Non-pigmented ciliary epithelial cell (primary cell): ENCODE measurements at places on chromosomes 7 and 10.

DNA sequence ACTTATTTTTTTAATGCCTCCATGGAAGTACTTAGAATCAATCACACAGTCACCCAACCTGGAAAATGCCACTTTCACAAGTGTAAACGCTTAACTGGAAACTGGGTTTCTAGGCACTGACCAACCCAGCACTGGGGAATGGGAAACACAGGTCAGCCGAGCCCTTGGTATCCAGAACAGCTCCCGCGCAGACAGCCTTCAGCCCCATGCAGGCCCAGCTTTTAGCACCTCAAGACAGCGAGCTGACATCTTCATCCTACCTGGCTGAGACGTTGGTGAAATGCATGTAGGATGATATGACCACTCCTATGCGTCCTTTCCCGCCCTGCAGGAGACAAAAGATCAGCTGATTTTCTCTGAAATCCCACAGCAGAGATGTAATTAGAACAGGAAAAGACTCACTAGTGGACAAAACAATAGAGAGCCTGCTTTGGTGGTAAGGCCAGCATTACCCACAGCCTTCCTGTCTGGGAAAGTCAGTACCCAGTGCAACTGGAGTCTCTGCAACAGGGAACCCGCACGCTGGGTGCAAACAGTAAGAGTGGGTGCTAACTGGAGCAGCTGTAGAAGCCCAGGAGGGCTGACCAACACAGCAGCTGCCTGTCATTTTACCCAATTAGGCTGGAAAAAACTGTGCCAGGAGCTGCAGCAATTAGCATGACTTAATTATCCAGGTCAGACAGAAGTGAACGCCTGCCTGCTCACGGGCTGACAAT lies 153.7 kb downstream of the TNS3 start:
- no peak for DNase-seq

DNA sequence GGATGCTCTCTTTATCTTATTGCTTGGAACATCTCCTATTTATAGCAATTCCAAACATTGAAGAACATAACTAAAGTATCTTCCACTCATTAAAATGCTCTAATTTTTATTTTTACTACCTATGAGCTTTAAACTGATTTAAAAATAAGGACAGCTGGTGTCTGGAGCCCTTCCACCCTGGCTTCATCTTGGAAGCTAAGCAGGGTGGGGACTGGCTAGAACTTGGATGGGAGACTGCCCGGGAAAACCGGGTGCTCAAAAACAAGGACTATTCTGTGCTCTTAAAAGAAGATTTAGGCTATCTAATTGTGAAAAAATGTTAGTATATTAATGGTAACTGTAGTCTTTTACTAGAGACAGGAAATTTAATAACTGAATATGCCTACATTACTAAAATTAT lies 69.2 kb downstream of the ARMC3 start:
- no peak for DNase-seq

GRCh38 chr10:89554433-89554832 lies 19.0 kb upstream of the SLC16A12 start:
- no peak for DNase-seq

- DNase-seq, result peak; percentile 74
These were observed 1.7 kb upstream of the CCDC201 start for GRCh38 chr7:45874408-45875131.

GRCh38 chr7:93861325-93861949 lies 29.1 kb downstream of the TFPI2 start:
- no peak for DNase-seq

GRCh38 chr7:134941185-134941900 lies 45.0 kb upstream of the AGBL3 start:
- peak; percentile 76 for DNase-seq

- DNase-seq, result no peak
These were observed 140.4 kb upstream of the NPY start for GRCh38 chr7:24143547-24143946.

- DNase-seq, result no peak
These were observed 41.5 kb upstream of the NKX6-2 start for GRCh38 chr10:132827423-132827789.

GRCh38 chr7:140054751-140055150 lies 8.0 kb downstream of the PARP12 start:
- no peak for DNase-seq

GRCh38 chr7:43872406-43873110 lies 3.2 kb upstream of the MRPS24 start:
- DNase-seq, result peak; percentile 53

DNA sequence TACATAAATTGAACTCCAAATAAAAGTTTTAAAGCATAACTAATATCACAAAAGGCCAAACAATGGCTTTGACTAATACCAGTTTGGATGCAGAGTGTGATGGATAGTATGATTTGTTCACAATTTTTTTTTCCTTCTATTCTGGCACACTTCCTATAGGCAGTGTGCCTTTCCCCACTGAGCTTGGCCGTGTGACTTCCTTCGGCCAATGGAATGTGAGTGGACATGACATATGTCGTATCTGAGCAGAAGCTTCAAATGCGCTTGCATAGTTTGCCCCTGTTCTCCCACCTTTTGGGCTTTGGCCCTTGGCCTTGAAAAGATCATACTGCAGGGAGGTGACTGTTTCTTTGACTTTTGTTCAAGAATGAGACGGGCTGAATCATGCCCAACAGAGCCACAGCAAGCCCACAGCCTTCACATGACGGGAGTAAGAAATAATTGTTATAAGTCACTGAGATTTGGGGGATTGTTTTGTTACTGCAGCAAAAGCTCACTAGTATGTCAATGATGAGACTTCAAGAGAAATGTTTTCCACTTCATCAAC lies 279.9 kb upstream of the NEBL start:
- DNase-seq, result no peak

GRCh38 chr7:149325248-149325647 lies 63.3 kb downstream of the ZNF783 start:
- DNase-seq, result no peak

GRCh38 chr10:122018951-122019413 lies 30.0 kb downstream of the TACC2 start:
- no peak for DNase-seq

GRCh38 chr7:19381321-19381720 lies 236.1 kb upstream of the FERD3L start:
- no peak for DNase-seq

DNA sequence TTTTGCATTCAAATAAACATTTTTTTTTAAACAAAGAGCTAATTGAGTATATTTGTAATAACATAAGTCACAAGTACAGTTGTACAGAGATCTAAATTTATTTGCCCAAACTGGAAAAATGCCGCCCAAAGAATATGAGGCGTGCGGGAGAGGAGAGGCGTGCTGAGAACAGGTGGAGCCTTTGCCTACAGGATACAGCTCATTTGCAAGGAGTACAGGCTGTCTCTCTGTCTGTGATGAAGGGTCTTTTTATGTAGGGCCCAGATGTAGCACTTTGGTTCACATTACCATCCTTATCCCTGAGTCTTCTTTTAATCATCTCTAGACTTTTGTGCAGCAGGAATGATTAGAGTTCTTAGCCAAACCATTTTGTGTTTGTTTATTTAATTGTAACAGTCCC lies 58.2 kb downstream of the POU6F2 start:
- DNase-seq, result no peak

- no peak for DNase-seq
These were observed 9.4 kb downstream of the BLNK start for GRCh38 chr10:96261930-96262329.

GRCh38 chr7:76282344-76283253 lies 19.9 kb upstream of the HSPB1 start:
- DNase-seq, result no peak

GRCh38 chr7:144830811-144831210 lies 5.0 kb downstream of the TPK1 start:
- DNase-seq, result no peak

GRCh38 chr10:84921701-84922100 lies 593.3 kb downstream of the CCSER2 start:
- DNase-seq, result no peak

- DNase-seq, result no peak
These were observed 14.4 kb upstream of the SRRM3 start for GRCh38 chr7:76187272-76187671.

DNA sequence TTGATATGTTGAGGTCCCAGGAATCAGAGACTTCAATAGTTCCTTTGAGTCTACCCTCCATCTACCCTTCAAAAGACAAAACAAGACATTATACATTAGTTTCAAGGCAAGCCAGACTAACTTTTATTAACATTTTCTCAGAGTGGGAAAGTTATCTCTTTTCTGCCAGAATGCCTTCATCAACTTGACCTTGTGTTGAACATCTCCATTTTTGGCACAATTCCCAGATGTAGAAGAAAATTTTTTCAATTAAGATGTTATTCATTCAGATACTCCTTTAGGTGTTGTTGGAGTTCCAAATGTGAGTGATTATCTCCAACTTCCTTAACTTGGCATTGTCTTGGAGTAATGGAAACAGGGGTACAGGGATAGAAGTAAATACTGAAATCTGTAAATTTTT lies 59.1 kb downstream of the NRF1 start:
- DNase-seq, result no peak

DNA sequence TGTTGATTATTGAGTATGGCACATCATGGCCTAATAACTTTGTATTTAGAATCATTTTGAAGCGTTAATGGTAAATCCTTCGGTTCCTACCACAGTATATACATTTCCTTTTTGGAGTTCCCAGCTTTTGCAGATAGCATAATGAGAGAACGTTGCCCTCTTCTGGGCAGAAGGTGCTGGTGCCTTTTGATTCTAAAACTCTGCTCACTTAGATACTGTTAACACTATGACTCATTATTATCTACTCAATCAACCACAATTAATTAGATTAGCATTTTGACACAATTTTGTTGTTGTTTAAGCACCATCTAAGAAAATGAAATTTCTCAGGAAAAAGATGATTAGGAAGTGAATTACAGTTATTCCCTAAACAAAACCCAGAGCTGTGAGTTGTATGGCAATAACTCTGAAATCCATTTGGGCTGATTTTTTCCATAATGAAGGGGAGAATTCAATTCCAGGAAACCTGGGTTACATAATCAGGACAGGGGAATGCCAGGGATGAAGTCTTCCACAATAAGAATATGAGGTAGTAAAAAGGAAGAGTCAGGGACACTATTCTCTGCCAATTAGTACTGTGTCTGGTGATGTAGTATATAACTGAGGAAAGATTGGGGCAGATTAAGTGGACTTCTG lies 11.5 kb upstream of the DLD start:
- no peak for DNase-seq

GRCh38 chr7:36710186-36710791 lies 14.0 kb downstream of the AOAH start:
- DNase-seq, result no peak

- no peak for DNase-seq
These were observed 454.1 kb downstream of the PARD3 start for GRCh38 chr10:34360984-34361383.

DNA sequence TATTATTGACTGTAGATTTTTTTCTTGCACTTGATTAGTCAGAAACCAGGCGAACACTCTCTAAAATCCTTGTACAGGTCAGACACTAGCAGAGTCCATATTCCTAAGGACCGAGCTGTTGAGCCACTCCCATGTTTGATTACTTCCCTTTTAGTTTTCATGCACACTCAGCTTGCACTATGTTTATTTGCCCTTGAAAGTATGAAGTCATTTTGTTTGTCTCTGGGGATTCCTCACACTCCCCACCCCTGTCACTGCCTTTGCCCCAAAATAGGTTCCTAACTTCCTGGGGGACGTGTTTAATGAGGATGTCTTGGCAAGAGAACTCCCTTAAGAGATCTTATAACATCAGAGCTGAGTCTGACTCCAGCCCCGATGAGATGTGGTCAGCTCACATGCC lies 182.1 kb downstream of the EVX1 start:
- no peak for DNase-seq

GRCh38 chr7:127833641-127834040 lies 181.6 kb downstream of the SND1 start:
- DNase-seq, result no peak

- DNase-seq, result no peak
These were observed 67.8 kb upstream of the PDCD4 start for GRCh38 chr10:110803830-110804338.

DNA sequence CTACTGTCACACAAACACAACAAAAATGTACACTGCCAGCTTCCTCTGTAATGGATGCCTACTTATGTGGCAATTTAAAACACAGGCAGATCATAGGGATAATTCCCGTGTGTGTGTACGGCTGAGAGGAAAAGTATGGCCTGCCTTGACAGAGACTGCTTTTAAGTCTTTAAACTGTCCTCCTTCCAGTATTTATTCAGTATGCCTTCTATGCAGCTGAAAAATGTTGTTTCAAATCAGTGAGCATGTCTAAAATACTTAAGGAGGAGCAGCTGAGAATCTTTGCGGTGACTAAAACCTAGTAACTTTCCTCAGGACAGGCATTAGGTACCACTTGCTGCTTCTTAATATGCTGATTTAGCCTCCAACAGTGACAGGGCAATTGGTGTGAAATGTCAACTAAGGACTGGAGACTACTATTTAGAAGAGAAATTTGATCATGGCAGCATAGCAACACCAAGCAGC lies 126.3 kb downstream of the CACNA2D1 start:
- DNase-seq, result no peak

- DNase-seq, result no peak
These were observed 832 bp upstream of the TIAL1 start for GRCh38 chr10:119597405-119598186.

DNA sequence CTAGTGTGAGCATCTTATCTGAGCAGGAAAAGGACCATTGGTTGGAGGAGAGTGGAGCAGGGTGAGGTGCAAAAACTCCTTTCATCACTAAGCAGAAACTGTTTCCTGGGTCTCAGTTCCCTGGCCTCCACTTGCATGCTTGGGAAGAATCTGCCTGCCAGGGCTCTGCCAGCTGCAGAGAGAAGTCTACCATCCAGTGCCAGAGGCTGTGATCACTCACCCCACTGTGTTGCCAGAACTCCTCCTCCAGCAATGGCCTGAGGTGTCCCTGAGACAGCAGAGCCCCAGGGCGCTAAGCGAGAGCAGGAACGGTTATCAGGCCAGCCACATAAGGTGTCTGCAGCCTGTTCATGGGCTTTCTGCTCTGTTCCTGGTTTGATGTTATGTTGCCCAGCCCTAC lies 991.4 kb downstream of the CCSER2 start:
- DNase-seq, result no peak

DNA sequence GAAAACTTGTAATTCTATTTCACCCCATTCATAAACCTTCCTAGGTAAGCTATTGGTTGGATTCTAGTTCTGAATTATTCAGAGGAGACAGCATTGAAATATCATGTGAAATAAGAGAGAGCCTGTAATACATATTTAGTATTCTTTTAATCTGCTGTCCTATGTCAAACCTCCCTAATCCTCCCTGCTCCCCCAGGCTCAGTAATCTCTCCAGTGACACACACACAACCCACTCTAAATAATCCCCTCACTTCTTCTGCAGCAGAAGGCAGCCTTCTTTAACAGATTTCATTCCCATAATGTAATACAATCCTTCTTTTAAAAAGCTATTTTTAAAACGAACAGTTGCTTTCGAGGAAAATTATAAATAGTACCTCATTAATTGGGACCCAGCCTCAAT lies 639.7 kb upstream of the AUTS2 start:
- DNase-seq, result no peak
